BJ (cell line): ENCODE measurements at places on chromosomes 12 and 14. TPM values are rescaled to one million over a fixed set of nuclear protein-coding genes. Genes with fewer than 3 reads are reported as not detected.

GRCh38 chr12:83753904-83754303 is 1067.2 kb downstream of the TMTC2 start:
- no peak for DNase-seq

DNA sequence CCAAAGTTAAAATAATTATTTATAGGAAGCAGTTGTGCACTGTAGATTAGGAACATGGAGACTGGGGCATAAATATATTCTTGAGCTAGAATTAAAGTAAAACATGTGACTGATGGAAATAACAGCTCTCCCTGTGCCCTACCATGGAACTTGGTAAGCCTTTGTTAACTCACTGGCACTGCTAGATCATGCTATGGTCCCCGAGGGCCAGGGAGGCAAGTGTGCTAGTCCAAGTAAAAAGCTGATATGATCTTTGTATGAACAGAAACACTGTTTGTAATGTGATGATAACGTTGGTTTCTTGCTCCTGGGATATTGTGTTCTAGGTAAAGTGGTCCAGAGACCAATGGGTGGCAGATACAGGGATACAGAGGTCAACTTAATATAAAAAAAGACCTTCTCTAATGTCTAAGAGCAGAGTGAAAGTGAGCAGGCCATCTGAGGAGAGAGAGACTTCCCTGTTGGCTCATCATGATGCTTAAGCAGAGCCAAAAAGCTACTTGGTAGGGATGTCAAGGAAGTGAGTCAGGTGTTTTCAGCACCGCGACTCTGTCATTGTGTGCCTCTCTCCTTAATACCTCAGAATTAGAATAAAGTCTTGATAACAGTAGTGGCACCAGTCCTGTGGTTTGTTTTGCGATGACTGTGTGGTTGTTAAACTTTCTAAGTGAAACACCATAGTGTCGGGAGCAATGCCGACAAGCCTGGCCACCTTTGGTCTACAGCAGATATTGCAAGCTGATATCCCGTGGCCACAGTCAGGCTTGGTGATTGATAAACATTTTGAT is 27.6 kb downstream of the BICD1 start:
- no peak for DNase-seq

- no peak for DNase-seq
These were observed 242.5 kb downstream of the ADGRD1 start for GRCh38 chr12:131196220-131196619.

NGB gene
- 0.05 TPM in 1 of 2 replicates, not detected in the other for polyA plus RNA-seq

DNA sequence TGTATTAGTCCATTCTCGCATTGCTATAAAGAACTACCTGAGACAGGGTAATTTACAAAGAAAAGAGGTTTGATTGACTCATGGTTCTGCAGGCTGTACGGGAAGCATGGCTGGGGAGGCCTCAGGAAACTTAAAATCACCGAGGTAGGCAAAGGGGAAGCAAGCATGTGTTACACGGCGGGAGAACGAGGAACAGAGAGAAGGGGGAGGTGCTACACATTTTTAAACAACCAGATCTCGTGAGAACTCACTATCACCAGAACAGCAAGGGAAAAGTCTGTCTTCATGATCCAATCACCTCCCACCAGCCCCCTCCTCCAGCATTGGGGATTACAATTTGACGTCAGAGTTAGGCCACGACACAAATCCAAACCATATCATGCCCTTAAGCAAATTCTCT is 13.3 kb upstream of the MAX start:
- DNase-seq: no peak

GRCh38 chr14:93431036-93431670 is 414 bp downstream of the UNC79 start:
- DNase-seq: no peak

DNA sequence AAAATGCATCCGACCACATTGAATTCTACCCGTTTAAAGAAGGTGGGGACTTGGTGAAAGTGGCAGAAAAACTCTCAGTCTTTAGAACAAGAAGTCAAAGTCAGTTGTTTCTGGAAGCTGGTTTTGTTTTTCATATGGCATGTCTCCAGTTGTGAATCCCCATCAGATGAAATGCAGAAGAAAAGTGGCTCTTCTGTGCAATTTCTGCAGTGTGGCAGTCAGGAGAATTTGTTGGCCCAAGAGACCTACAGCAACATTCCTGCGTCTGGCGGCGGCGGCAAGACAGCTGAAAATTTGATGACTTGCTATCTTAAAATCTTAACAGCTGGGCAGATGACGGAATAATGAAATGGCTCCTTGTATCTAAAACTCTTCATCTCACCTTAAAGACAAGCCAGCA is 201.5 kb downstream of the FOXN3 start:
- no peak for DNase-seq

AMDHD1 gene
- polyA plus RNA-seq: 0.09 TPM in 2 replicates

DNA sequence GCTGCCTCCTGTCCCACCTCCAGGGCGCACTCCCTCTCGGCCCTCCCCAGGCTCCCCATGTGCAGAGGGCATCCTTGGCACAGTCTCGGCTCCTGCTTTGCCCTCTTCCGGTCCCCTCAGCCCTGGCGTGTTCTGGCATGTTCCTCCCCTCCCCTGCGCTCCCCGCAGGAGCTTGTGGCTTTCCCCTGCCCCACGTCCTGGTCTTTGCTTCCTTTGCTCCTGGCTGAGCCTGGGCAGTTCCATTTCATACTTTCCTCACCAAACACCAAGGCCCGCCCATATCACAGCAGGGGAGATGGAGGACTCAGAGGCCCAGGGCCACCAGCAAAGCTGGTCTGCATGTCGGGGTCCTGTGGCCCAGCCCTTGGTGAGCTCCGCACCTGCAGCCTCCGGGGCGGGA is 56.0 kb downstream of the FBRSL1 start:
- DNase-seq: no peak

GRCh38 chr12:97394657-97395056 is 67.9 kb upstream of the RMST start:
- no peak for DNase-seq

RTL1 gene
- not detected in 2 replicates for polyA plus RNA-seq

DNA sequence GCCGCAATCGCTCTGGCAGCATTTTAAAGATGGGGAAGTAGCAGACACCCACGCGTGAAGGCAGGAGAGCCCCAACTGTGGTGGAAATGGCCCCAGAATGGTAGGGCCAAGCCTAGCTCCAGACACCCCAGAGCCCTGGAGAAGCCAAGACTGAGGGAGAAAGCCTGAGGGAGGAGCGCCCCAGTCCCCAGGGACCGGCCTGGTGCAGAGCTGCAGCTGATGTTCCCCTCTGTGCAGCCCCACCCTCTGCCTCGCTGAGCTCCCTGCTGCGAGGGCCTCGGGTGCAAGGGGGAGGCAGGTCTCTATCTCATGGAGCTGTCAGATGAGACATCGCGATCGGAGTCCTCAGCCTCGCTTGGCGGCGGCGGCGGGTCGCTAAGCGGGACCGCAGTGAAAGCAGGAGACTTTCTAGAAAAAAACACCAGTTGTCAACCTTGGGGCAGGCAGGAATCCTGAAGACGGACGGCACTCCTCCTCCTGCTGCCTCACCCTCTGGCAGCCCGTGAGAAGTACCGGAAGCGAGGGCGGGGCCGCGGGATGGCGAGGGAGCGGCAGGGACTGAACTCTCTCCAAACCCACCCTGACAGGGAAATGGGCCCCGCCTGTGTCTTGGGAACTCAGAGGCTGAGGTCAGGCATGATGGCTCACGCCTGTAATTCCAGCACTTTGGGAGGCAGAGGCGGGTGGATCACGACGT is 6.0 kb downstream of the GAPDH start:
- DNase-seq: peak; percentile 87

GRCh38 chr12:54683398-54683797 is 35.2 kb upstream of the DCD start:
- no peak for DNase-seq

CCDC197 gene
- polyA plus RNA-seq: not detected in 2 replicates

GRCh38 chr12:30774599-30774998 is 19.8 kb upstream of the CAPRIN2 start:
- DNase-seq: no peak

- no peak for DNase-seq
These were observed 19.7 kb downstream of the SOAT2 start for GRCh38 chr12:53122961-53123468.

DNA sequence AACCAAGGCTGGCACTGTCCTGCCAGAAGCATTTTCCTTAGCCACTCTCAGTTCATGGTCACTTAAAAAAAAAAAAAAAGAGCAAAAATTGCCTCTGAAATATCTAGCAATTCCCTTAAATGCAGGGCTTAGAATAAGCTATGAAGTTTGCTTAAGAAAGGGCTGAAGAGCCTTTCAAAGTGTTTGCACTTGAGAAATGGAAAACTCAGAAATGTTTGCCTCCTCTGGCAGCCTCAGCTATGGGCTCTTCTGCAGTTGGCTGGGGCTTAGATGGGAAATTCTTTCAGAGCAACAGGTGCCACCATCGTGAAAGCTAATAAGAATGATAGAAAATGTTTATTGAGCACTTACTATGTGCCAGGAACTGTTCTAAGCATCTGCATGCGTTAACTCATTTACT is 48.5 kb upstream of the TSPAN11 start:
- no peak for DNase-seq

GPR137C gene
- polyA plus RNA-seq: 0.18 and 0.34 TPM in 2 replicates

- DNase-seq: no peak
These were observed 316.2 kb downstream of the PAWR start for GRCh38 chr12:79374545-79374944.

ERGIC2 gene
- polyA plus RNA-seq: 16.9 and 43.1 TPM in 2 replicates

LRRC10 gene
- polyA plus RNA-seq: not detected in 2 replicates

- no peak for DNase-seq
These were observed 17.0 kb downstream of the ZDHHC22 start for GRCh38 chr14:77124345-77125280.

DNA sequence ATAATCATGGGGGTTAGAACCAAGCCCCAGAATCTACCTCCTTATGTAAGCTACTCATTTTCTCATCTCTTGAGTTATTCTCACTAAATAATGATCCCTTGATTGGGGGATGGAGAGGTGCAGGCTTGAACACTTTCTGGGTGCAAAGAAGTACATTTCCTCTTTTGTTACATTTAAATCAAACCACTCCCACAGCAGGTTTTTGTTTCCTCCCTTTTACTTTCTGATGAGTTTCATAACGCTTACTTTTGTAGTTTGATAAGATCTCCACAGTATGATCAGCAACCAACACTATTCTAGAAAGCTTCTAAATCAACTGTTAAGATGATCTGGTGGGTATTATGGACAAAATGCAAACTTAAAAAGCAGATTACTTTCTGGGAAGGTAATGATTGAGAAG is 20.5 kb downstream of the VCPKMT start:
- DNase-seq: no peak

DNA sequence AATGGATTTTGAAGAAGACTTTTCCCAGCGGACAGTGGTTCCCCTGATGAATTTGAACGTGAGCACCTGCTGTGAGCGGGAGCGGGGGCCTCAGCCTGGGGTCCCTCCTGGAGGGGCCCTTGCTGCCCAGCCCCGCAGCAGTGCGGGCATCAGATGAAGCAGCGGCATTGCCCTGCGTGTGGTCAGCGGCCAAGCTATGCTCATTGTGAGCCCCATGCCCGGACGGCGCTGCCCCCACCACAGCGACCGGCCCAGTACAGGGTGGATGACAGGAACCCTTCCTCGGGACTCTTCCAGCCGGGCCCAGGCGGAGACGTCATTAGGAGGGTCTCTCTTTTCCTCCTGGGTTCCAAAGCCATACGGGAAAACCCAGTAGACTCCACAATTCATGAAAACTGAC is 3.5 kb downstream of the LRCOL1 start:
- no peak for DNase-seq
